ENCODE measurements at places on chromosomes 3 and 15.
A peak's percentile ranks its signal among the peaks of the same experiment; 100 is the strongest.

DNA sequence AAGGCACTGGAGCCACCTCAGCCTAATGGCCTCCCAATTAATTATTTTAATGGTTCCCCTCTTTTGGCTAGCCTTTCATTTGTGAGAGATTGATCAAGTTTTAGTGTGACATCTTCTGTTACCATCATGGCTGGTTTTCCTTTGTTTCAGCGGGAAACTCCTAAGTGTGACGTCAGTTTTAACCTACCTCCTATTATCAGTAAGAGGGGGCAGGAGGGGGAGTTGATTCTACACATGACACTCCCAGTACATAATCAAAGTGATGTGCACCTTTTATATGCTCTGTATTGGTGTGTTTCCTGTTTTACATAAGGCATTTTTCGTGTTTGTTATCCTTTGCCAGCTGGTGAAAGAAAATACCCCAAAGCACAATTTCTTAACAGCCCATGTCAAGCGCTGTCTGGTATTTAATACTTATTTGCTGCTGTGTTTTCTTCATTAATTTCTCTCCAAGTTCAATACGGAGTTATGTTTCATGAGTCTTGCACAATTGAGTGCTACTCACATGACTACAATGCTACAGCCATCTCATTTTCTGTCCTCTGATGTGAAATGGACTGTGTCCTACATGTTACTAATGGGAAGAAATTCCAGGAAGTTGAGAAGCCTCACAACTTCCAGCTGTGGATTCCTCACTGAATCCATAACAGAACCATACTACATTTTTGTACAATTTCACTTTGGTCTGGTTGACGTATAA lies 52.2 kb upstream of the POLR2M start:
- DNase-seq: no peak

GRCh38 chr3:184981071-184981470 lies 169.1 kb downstream of the VPS8 start:
- DNase-seq: no peak

DNA sequence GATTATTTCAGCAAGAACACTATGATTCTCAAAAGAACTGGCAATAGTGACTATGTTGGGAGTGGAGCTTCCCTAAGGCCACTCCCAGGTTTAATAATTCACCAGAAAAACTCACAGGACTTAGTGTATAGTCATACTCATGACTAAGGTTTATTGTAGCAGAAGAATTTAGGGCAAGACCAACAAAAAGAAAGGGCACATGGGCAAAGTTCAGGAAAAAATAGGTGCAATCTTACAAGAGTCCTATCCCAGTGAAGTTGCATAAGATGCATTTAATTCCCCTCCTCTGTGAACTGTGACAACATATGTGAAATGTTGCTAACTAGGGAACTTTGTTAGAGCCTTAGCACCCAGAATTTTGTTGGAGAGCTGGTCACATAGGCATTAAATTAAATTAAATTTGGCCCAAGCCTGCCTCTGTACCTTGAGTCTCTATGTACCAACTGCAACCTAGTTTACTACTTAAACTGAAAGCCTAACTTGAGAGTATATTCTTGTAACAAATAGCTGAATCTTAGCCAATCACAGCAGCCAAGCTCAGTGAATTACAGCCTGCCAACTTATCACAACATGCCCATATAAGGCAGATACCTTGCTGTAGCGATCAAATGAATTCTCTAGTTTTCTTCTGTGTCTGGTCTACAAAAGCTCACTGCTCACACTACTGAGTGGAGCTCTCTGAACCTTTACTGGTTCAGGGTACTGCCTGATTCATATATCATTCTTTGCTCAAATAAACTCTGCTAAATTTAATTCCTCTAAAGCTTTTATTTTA lies 386.2 kb upstream of the ARHGEF26 start:
- DNase-seq: peak; percentile 28

GRCh38 chr3:197434830-197435229 lies 120.9 kb downstream of the BDH1 start:
- DNase-seq: no peak

- DNase-seq: no peak
Measured at GRCh38 chr15:85541744-85542143, 161.3 kb downstream of the AKAP13 start.

DNA sequence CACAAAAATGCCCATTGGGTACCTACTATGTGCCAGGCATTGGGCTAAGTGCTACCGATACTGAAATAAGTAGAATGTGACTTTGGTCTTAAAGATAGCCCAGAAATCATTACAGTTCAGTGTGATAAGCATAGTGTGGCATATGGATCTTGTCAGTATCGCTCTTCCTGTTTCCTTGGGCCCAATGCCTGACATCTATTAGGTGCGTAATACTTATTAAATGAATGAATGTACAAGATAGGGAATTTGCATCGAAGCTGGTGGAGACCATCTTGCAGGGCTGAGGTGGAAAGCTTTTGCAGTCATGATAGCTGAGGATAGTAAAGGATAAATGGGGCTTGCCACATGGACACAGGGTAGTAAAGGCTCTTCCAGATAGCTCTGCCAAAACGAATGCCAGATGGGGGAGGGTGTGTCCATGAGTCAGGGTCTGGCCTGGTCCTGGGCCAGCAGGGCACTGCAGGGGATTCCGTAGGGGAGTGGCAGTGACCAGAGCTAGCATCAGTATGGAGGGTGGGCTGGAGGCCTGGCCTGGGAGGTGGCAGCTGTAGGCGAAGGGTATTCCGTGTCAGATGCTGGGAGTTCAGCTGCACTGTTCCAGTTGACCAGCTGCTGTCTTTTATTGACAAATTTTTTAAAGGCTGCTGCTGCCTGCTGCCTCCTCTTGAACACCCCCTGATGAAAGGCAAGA lies 23.5 kb downstream of the TSEN2 start:
- peak; percentile 82 for DNase-seq

GRCh38 chr15:24777307-24777706 lies 101.7 kb downstream of the NPAP1 start:
- DNase-seq: no peak

DNA sequence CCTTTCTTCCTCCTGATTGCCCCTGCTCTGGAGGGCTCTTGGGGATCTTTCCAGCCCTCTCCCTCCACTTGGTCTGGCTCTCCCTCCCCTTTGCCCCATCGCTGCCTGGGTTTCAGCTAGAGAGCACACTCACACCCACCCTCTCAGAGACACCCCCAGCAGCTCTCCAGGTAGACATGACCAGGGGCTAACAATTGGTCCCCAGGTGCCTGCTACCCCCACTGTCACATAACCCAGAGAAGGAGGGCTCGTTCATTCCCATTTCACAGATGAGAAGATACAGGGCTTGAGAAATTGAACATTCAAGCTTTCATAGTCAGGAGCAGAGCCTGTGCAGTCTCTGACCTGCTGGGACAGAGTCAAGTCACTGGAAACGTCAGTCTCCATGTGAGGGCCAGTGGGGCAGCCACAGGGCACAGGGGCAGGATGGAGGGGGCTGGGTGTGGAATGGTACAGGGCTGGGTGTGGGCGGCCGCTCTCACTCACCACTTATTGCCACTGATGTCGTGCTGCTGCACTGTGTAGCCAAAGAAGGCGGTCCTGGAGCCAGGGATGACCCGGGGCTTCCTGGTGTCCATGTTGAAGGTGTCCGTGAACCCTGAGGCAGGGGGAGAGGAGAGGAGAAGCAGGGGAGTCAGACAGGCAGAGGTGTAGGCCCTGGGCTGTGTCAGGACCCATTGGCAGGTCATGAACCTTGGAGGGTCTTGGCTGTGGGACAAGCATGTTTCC lies 29.4 kb downstream of the ITGA11 start:
- no peak for DNase-seq

- DNase-seq: peak; percentile 16
Measured at GRCh38 chr3:72889310-72890165, 1.7 kb downstream of the GXYLT2 start.

- no peak for DNase-seq
Measured at GRCh38 chr15:60614862-60615771, 136.2 kb upstream of the ICE2 start.

- no peak for DNase-seq
Measured at GRCh38 chr3:112751061-112751460, 95.6 kb downstream of the CD200R1L start.

DNA sequence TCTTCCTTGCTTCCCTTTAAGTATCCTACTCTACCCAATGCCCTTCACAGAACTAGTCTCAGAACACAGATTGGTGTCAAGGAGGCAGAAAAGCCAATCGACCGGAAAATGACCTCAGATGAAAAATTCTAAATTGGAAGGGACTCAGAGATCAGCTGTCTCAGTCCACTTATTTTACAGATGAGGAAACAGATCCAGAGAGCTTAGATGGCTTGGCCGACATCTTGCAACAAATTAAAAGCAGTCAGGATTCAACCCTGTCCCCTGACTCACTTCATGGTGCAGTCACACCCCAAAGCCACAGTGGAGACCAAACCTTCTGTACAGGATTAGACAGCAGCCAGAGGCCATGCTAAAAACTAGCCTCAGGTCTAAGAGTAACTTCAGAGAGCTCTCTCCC lies 169.3 kb upstream of the BHLHE40 start:
- DNase-seq: no peak

DNA sequence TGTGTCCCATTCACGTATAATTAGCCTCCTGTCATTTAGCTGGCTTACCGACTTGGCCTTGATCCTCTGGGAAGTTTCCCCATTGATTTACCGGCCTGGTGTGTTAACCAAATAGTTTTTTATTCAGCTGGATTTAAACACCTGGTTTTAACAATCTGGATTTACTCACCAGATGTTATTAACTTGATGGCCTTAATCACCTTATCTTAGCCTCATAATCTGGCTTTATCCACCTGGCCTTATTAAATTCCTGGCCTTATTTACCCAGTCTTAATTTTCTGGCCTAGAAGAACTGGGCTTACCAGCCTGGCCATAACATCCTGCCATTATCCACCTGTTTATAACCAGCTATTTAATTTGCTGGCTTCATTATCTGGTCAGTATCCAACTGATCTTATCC lies 89.9 kb downstream of the IL12A start:
- DNase-seq: no peak

- no peak for DNase-seq
Measured at GRCh38 chr15:69303337-69304181, 4.8 kb downstream of the PAQR5 start.

DNA sequence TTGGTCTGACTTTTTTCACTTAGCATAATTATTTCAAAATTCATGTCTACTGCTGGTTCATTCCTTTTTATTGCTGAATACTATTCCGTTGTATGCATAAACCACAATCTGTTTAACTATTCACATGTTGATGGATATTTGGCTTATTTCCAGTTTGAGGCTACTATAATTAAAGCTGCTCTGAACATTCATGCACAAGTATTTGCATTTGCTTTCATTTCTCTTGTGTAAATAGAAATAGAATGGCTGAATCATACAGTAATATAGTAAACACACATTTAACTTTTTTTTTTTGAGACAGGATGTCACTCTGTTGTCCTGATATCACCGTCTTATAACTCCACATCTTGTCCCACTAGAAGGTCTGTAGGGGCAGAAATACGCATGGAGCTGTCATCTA lies 57.3 kb downstream of the NMNAT3 start:
- no peak for DNase-seq

- peak; percentile 2 for DNase-seq
Measured at GRCh38 chr15:78492872-78493271, 14.5 kb upstream of the HYKK start.

GRCh38 chr15:69853544-69853951 lies 244.2 kb downstream of the TLE3 start:
- DNase-seq: peak; percentile 76

DNA sequence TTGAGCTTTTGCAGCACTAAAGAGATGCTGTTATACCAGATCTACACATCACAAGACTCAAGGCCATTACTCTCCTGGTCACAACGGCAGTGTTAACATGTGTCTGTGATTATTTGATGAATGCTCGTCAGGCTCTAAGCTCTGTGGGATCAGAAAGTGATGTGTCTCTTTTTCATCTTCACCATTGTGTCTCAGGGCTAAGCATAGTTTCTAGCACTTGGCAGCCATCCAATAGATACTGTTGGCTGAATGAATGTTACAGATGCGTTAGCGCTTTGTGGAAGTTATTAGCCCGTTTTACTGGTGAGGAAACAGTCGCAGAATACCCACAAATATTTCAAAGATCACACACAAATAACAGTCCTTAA lies 1.2 kb upstream of the FAM81A start:
- DNase-seq: no peak

DNA sequence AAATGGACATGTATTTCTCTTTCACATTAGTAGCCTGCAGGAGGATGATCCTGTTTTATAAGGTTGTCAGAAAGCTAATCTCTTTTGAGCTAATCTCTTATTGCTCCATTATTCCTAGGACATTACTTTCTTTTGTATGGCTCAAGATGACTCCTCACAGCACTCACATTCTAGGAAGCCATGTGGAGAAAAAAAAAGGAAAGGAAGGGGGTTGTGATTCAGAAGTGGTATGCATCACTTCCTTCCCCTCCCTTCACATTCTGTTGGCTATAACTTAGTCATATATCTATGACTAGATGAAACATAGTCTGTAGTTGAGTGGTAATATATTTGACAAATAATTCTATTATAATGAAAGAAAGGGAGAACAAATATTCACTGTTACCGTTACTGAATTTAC lies 168.8 kb upstream of the TTC14 start:
- DNase-seq: peak; percentile 76

DNA sequence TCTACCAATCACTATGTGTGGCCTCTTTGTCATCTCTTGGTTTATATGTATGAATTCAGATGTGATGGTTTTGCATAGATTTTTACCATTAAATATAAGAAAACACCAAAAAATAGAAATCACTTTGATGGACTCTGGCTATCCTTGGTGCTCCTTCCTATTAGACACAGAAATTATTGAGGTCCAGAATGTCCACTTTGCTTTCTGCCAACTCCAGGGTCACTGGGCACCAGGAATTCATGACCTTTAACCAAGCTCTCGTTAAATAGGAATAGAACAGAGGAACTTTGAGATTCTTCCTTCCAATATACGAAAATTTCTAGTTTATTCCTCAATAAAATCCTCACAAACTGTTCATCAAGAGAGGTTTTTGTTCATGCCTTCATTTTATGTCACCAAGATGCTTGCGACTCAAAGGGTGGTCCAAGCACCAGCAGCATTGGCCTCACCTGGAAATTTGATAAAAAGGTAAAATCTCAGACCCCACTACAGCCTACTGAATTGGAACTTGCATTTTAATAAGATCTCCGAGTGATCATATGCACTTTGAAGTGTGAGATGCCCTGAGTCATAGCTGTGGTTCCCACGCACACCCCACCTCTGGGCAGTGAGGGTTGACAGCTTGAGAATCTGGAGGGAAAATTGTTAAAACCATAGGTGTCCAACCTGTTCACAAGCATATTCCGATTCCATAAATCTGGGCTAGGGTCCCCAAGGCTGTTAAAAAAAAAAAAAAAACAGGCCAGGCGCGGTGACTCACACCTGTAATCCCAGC lies 286.6 kb downstream of the IL5RA start:
- no peak for DNase-seq

GRCh38 chr3:122982216-122983185 lies 45.1 kb downstream of the SEMA5B start:
- no peak for DNase-seq

DNA sequence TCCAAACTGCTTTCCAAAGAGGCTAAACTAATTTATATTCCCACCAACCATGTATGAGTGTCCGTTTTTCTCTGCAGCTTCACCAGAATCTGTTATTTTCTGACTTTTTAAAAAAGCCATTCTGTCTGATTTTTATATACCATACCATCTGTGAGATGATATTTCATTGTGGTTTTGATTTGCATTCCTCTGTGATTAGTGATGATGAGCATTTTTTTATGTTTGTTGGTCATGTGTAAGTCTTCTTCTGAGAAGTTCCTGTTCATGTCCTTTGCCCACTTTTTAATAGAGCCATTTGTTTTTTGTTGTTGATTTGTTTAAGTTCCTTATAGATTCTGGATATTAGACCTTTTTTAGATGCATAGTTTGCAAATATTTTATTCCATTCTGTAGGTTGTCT lies 179.4 kb upstream of the ALCAM start:
- DNase-seq: no peak

- peak; percentile 2 for DNase-seq
Measured at GRCh38 chr3:23607184-23607847, 198.4 kb upstream of the UBE2E1 start.
